Islet precursor cell (in vitro differentiated cells): ENCODE measurements at places on chromosomes 5 and 9.

DNA sequence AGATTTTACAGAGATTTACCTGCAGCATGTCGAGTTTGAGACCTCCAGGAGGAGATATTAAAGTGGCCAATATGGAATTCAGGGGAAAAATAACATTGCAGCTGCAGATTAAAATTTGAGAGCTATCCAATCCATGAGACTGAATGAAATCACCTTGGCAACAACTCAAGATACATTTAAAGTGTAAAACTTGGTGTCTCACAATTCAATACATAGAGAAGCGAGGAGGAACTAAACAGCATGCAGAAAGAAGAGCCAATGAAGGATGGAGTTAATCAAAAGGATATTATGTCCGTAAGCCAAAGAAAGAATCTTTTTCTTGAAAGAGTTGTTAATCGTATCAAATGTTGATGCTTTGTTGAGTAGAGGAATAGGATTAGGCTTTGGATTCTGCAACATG is 455.1 kb downstream of the CDH18 start:
- no peak for DNase-seq

GRCh38 chr5:103410172-103410571 is 151.6 kb downstream of the MACIR start:
- no peak for DNase-seq

DNA sequence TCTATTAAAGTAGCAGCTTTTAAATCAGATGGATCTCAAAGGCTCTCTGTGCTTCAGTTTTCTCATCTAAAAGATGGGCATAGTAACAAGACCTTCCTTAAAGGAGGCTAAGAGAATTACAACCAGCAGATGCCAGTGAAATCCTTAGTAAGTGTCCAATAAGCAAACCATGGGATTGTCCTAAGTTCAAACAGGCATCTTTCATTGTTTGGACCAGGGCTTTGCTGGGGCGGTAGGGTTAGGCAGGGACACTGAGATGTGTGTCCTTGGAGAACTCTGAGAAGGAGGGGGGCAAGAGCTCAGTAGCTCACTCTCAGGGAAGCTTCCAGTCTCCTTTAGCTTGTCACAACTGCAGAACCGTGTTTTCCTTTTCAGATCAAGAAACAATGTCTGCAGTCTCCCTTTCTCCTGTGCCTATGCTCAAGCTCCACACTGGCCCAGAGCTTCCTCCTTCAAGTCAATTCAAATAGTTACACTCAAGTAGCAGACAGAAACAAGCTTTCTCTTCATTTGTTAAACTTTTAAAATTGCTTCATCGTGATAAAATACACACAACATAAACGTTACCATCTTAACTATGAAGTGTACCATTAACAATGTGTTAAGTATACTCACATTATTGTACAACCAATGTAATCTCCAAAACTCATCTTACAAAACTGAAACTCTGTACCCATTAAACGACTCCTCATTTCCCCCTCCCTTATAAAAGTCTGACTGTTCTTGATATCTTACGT is 216.2 kb downstream of the PIK3R1 start:
- no peak for DNase-seq

DNA sequence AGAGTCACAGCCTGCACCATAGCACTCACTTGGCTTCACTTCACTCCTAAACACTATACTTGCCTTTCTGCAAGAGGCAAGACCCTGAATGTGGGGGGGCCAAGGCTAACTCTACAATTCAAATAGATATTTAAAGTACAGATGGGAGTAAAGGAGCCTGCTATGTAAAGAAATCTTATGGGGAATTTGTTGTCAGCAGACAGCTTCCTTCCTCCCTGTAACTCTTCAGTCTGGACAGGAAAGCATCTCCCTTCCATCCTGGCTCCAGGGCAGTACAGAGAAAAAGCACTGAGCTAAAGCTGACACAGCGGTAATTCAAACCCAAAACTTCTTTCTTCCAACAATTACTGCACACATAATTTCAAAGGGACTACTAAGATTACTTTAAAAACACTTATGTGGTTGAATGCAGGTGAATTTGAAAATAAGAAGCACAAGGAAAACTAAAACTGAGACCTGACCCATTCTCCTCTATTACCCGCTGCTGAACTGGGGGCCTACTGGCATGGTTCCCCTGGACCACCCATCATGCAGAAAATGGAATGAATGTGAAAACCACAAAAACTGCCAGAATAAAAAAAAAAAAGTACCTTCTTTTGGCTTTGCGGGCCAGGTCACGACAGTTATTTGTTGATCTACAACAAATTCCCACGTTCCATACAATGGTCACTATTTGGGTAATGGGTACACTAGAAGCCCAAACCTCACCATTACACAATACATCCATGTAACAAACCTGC is 13.4 kb downstream of the VDAC1 start:
- DNase-seq = no peak

GRCh38 chr9:111037708-111038330 is 451 bp downstream of the LPAR1 start:
- peak; percentile 76 for DNase-seq

DNA sequence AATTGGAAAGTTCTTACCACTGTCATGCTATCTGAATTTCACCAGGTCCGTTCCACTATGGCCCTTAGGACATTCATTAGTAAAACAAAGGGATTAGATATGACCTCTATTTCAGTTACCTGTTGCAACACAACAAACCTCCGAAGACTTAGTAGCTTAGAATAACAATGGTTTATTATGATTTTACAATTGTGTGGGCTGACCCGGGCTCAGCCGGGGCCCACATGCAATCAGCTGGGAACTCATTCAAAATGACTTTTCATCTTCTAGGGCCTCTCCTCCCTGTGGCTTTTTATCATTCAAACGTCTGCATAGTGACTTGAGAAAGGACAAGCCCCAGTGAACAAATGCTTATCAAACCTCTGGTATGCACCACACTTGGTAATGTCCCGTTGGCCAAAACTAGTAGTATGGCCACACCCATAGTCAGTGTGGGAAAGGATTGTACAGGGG is 2.3 kb upstream of the FBXW11 start:
- no peak for DNase-seq

DNA sequence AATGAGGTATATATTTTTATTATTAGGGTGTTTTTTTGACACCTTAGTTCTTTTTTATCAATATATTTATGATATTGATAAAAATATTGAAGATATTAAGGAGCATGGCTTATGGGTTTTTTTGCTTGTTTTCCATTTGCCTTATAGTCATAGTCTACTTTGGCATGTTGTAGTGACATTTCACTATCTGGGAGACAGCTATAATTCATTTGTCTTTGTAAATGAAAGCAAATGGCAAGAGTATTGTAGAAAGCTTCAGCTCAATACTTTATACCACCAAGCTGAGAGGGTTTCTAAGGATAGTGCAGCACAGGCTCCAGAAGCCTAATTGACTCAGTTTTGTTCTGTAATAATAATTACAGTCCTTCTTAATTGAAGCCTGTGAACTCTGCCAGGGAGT is 1182.3 kb downstream of the EFNA5 start:
- no peak for DNase-seq

DNA sequence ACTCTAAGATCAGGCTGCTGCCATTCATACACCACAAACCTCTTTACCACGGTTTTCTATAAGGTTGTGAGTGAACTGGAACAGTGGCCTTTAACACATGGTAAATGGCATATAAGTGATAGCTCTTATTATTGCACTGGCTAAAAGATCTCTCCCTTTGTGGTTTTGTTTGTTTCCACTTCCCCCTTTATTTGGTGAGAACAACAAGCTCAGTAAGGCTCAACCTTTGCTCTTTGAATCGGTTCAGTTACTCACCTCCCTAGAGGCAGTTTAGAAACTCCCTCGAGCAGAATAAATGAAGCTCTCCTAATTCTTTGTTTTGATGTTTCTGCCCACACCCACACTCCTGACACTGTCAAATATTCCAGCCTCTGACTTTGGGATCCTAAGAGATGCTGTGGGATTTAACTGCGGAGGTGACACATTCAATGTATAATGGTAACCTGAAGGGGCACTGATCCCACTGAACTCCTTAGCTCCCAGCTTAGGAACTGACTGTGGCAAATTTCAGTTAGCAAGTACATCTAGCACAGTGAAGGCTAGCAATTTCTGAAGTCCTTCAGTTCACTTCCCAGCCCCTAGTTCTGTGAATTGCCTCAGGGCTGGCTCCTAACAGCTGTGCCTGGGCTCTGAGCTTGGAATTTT is 22.5 kb upstream of the RAD23B start:
- DNase-seq = peak; percentile 84
